Activated CD4-positive, alpha-beta T cell treated with anti-CD3 and anti-CD28 coated beads, Interleukin-2, amount 10 ng/mL, durations not matched to agents 24 days and 14 days (primary cell): ENCODE measurements at places on chromosomes 16 and 17.

DNA sequence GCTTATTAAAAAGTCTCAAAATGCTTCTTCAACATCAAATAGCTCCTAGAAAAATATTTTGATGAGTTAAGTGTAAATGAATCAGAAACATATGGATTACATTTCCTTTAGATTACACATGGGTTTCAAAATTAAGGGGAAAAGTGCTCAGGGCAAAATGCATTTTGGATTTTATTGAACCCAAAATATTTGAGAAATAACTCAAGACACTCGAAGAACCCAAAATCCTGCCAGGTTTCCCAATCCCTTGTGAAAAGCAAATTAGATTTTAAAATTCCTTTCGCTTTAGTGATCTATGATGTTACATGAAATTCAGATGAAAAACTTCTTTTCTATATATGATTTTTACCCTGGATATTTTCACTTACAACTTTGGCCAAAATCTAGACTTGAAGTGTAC, 847.4 kb upstream of the SOX9 start:
- no peak for DNase-seq

DNA sequence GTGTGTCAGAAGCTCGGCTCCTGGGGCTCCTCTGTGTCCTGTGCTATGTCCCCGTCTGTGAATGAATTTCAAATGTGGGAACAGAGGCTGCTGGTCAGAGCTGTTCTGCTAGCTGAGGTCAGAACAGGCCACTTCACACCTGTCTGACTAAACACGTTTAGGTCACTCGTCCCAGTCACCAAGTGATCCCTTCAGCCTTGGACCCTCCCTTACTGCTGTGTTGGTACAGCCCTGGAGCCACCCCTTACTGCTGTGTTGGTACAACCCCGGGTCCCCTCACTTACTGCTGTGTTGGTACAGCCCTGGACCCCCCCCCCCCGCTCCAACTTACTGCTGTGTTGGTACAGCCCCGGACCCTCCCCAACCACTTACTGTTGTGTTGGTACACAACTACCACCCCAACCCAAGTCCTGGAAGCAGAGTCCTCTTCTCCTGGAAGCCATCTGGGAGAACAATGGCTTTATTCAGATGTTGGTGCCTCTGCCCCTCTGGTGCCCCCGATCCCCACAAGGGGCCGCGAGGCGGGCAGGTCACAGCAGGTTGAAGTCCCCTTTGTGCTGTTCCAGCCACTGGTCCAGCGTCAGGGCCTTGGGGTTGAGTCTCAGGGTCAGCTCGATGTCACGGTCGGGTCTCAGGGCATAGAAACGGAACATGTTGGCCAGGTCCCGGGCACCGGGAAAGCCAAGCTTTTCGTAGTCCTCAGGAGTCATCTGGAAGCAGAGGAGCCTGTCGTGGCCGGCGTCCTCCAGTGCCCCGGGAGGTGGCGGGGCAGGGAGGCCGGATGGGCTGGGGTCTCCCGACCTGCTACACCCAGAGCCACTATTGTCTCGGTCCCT, 13.0 kb downstream of the NMRAL1 start:
- DNase-seq, result no peak

DNA sequence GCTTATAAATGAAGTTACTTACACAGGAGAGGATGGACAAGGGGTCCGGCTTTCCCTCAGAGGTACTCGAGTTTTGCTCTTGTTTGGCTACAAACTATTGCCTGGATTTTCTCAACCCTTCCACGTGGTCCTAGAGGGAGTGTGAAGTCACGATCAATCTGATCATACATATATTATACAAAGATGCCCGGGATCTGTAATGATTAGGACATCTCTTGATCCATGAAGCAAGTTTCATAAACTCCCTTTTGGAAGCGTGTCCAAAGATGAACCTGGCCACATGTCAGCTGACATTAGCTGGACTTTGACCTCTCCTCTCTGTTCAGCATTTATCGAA, 2.3 kb upstream of the CDH11 start:
- DNase-seq, result no peak

- no peak for DNase-seq
Observed at GRCh38 chr16:78836802-78837491, 737.5 kb downstream of the WWOX start.

- no peak for DNase-seq
Observed at GRCh38 chr17:42989141-42989540, 8.8 kb downstream of the RUNDC1 start.

DNA sequence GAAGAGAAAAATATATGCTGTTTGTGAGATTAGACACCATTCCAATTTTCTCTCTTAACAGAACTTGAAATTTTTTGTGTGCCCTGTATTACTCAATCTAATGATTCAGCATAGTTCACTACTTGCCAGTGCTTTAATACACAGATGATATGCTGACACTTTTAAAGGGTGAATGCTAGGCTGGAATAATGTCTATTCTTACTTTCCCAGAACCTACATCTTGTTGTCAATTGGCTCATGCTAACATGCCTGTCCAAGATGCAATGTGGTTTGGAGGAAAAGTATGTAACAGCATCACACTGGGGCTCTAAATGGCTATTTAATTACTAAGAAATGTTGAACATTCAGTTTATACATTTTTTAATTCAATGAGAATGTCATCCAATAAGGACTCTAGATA, 7.6 kb upstream of the MAP2K6 start:
- no peak for DNase-seq

DNA sequence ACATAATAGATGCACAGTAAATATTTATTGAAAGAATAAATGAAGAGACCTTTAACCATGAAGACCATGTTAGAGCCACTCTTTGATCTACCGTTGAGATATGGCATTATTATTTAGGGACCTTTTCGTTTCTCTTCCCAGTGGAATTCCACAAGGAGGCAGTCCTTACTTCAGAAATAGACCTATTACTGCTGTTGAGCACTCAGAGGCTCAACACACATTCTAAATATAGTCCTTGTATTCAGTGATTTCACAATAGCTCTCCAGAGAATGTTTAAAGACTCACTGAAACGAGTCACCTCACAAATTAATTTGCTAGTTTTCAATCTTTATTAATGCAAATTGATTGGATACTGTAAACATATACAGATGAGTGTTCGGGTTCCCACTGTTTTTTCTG, 603.8 kb downstream of the CDH8 start:
- no peak for DNase-seq

DNA sequence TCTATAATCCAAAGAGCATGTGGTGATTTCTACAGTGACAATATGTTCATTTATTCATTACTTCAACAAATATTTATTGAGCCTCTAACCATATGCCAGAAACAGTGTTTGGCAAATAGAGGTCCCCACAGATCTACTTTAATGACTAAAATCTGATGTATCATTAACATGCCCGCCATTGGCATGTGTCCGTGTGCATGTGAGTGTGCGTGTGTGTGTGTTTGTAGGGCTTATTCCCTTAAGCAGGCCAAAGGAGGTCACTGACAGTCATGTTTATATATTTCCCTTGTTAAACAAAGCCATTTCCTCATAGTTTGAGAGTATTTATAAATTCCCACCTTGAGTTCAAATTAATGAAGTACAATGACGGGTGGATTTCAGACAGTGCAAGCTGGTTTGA, 174.4 kb upstream of the IRX6 start:
- DNase-seq, result no peak

- DNase-seq, result no peak
Observed at GRCh38 chr17:8859804-8860430, 7.6 kb downstream of the PIK3R6 start.

DNA sequence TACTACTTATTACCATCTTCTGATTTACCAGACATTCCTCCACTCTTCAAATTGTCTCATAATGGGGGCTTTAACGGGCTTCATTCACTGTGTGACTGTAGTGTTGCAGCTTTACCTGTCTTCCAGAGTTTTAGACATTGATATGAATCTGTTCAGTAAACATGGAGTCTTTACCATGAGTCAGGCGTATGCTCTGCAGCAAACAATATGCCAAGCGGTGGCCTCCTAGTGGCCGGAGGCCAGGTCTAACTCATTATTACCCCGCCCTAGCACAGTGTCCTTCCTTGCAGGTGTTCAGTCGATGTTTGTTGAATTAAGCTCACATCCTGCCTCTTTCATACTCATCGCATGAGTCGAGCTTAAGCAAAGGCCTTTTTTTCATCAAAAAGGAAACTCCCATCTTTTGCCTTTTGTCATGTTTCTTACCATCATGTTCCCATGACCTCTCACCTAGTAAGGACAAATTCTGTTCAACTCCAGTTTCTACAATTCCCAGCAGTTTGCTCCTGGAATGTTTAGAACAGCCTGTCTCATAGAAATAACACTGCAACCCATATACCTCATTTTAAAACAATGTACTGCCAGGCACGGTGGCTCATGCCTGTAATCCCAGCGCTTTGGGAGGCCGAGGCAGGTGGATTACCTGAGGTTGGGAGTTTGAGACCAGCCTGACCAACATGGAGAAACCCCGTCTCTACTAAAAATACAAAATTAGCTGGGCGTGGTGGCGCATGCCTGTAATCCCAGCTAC, 39.4 kb downstream of the TUBD1 start:
- peak; percentile 87 for DNase-seq

DNA sequence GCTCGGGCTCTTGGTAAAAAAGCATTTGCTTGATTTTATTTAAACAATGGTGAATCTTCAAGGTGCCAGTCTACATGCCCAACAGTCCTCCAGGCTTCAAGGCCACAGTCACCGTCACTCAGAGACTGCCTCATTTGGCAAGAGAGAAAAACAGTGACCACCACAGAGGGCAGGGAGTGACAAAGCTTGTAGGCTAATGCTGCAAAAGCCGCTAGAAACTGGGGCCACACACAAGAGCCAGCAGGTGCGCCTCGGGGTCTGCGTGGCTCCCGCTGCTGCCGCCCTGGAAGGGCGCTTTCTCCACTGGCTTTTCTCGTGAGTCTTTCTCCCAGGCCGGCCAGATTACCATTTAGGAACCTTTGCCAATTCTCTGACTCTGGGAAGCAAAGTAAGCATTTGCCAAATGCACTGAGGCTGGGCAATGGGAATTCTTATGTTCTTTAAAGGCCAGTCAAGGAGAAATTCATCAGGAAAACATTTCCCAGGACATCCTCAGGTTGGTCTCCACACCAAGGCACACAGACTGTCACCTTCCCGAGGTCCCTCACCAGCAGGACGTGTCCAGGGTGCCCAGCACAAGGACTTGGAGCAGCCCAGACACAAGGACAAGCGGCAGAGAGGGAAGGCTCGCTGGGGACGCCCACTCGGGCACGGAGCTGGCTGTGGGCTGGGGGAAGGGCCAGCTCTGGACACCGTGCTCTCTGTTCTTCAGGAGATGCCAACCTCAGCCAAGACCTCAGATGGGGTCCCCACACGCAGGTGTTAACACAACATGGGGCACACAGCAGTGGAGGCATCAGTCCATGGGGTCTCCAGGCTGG, 12.5 kb upstream of the C16orf95 start:
- no peak for DNase-seq

DNA sequence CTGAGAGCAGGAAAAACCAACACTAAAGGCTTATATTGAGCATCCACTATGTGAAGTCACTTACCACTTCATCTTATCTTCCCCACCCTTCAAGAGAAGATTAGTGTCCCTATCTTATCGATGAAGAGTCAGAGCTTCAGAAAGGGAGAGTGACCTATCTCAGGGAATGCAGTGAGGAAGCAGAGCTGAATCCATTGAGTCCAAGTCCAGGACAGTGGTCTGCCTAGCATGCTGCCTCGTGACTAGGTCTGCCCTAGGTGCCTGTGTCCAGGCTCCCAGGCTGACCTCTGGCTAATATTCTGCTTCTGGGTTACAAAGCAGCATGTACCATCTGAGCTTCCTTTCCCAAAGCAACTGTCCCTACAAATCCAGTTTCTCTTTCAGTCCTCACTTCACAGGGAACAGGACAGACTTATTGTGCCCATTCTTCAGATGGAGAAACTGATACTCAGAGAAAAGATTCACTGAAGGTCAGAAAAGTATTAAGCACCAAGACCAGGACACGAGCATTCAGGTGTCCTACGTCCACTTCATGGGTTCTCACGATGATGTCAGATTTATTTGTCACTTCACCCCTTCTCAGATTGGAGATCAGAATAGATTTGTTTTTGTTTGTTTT, 13.3 kb upstream of the FZD2 start:
- DNase-seq, result no peak

GRCh38 chr16:727291-727977, 528 bp downstream of the HAGHL start:
- DNase-seq, result peak; percentile 78

GRCh38 chr17:16255481-16255921, 38.5 kb downstream of the PIGL start:
- no peak for DNase-seq
